Right cardiac atrium (tissue), 5 donors: ENCODE measurements at places on chromosomes 16 and 17. TPM values are rescaled to one million over a fixed set of nuclear protein-coding genes. Genes with fewer than 3 reads are reported as not detected.

The G6PC3 gene
- total RNA-seq: 46.9 TPM

The HEXIM2 gene
- total RNA-seq: 3.5 TPM

The MRPL45 gene
- 36.2 TPM for total RNA-seq

The ANKRD40CL gene
- total RNA-seq: not detected

The ANKS3 gene
- total RNA-seq: 12.5 TPM

The UTS2R gene
- 7.5 TPM for total RNA-seq

The PTGES3L gene
- 31.3 TPM for total RNA-seq

The KRT24 gene
- not detected for total RNA-seq

The KRT16 gene
- total RNA-seq: not detected

The MAPT gene
- 13.5 TPM for total RNA-seq

The IGF2BP1 gene
- not detected for total RNA-seq

The CLDN9 gene
- 0.32 TPM for total RNA-seq

The SSH2 gene
- total RNA-seq: 37.3 TPM

The CACNG5 gene
- total RNA-seq: not detected

The TNFRSF17 gene
- not detected for total RNA-seq

The MFSD6L gene
- total RNA-seq: not detected

The TOM1L1 gene
- 8.4 TPM for total RNA-seq

The SRL gene
- total RNA-seq: 374 TPM

The STX1B gene
- total RNA-seq: 2.1 TPM

The CENPV gene
- total RNA-seq: 19.0 TPM

The KCNH4 gene
- 0.06 TPM for total RNA-seq

The EFNB3 gene
- 0.97 TPM for total RNA-seq

The NFATC3 gene
- 28.7 TPM for total RNA-seq

The MCRIP1 gene
- 88.1 TPM for total RNA-seq

The ADGRG3 gene
- total RNA-seq: 0.66 TPM

The KRT26 gene
- not detected for total RNA-seq

The GALR2 gene
- not detected for total RNA-seq

The KRT33B gene
- not detected for total RNA-seq

The EFCAB13 gene
- total RNA-seq: 7.8 TPM

The C16orf96 gene
- total RNA-seq: 0.08 TPM

The SMIM36 gene
- total RNA-seq: not detected

The MT1G gene
- total RNA-seq: not detected

The ZSCAN10 gene
- not detected for total RNA-seq

The PDPK1 gene
- total RNA-seq: 39.2 TPM

The CES5A gene
- 0.32 TPM for total RNA-seq

The DHODH gene
- 47.2 TPM for total RNA-seq

The NUDT7 gene
- total RNA-seq: 34.7 TPM

The APOH gene
- not detected for total RNA-seq

The RNPS1 gene
- 114 TPM for total RNA-seq

The CTF1 gene
- total RNA-seq: 9.8 TPM

The G6PC1 gene
- total RNA-seq: not detected

The CCL5 gene
- total RNA-seq: 2.9 TPM

The LDHD gene
- 43.5 TPM for total RNA-seq

The HSD17B2 gene
- total RNA-seq: not detected

The HYDIN gene
- 2.1 TPM for total RNA-seq

The SLC13A2 gene
- total RNA-seq: not detected
